ENCODE measurements at places on chromosomes 6 and 20. TPM values are rescaled to one million over a fixed set of nuclear protein-coding genes. Genes with fewer than 3 reads are reported as not detected.

GRCh38 chr20:5020760-5021159, 19.4 kb upstream of the SLC23A2 start:
- no peaks in the 10 kb centered on the region for H3K27me3 ChIP-seq
- H3K36me3 ChIP-seq = no peaks in the 10 kb centered on the region
- H3K4me1 ChIP-seq = peaks cover 10% of the 10 kb centered on the region
- DNase-seq = peak; percentile 21
- H3K27ac ChIP-seq = no peak overlapping the region

GRCh38 chr20:24016607-24017457, 28.3 kb upstream of the GGTLC1 start:
- H3K4me1 ChIP-seq = peaks cover 13% of the 10 kb centered on the region
- H3K27ac ChIP-seq = peak overlapping the region; percentile 76
- H3K36me3 ChIP-seq = no peaks in the 10 kb centered on the region
- H3K27me3 ChIP-seq = no peaks in the 10 kb centered on the region

DNA sequence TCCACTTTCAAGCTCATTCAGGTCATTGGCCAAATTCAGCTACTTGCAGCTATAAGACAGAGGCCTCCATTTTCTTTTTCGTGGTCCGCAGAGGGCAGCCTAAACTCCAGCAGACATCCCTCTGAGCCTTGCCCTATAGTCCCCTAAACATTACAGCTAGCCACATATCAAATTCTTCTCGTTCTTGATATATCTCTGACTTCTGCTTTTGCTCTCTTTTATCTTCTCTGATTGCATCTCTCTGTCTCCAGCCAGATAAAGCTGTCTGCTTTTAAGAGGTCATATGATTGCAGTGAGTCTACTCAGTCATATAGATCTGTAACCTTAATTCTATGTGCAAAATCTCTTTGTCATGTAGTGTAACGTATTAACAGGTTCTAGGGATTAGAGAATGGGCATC, 358.4 kb upstream of the RGS17 start:
- H3K4me1 ChIP-seq = no peaks in the 10 kb centered on the region
- no peaks in the 10 kb centered on the region for H3K36me3 ChIP-seq
- no peak for DNase-seq
- H3K27me3 ChIP-seq = no peaks in the 10 kb centered on the region
- H3K4me3 ChIP-seq = no peak overlapping the region
- no peak overlapping the region for H3K27ac ChIP-seq

GRCh38 chr6:24902782-24903181, 33.0 kb downstream of the RIPOR2 start:
- H3K4me3 ChIP-seq = no peak overlapping the region
- H3K27me3 ChIP-seq = peaks cover 4% of the 10 kb centered on the region
- no peak for DNase-seq

- peaks cover 14% of the 10 kb centered on the region for H3K4me1 ChIP-seq
- no peak overlapping the region for H3K27ac ChIP-seq
- no peak for DNase-seq
- H3K27me3 ChIP-seq = no peaks in the 10 kb centered on the region
- no peak overlapping the region for H3K4me3 ChIP-seq
These were observed 67.3 kb upstream of the UTRN start for GRCh38 chr6:144217797-144218196.

DNA sequence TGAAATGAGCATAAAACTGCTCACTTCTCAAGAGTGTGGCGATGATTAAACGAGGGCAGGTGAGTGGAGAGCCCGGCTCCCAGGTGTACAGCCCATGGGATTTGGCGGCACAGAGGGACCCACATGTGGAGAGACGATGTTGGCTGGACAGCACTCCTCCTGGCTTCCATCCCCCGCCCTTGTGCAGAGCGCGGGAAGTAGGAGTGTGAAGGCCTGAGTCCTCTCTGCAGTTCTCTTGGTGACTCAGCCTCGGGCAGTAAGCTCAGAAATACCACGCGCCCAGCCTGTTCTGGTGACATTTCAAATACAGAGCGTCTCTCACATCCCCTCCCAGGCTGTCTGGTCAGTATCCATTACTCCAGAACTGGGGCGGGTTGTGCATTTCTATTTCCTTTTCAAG, 94.2 kb upstream of the SRSF6 start:
- DNase-seq = no peak
- H3K27ac ChIP-seq = no peak overlapping the region
- no peak overlapping the region for H3K4me3 ChIP-seq
- no peaks in the 10 kb centered on the region for H3K4me1 ChIP-seq
- H3K36me3 ChIP-seq = no peaks in the 10 kb centered on the region
- H3K27me3 ChIP-seq = no peaks in the 10 kb centered on the region

OR2H1 gene
- polyA plus RNA-seq = not detected

GRCh38 chr6:11975353-11975977, 36.6 kb upstream of the HIVEP1 start:
- H3K36me3 ChIP-seq = no peaks in the 10 kb centered on the region
- no peaks in the 10 kb centered on the region for H3K27me3 ChIP-seq
- DNase-seq = no peak

DNA sequence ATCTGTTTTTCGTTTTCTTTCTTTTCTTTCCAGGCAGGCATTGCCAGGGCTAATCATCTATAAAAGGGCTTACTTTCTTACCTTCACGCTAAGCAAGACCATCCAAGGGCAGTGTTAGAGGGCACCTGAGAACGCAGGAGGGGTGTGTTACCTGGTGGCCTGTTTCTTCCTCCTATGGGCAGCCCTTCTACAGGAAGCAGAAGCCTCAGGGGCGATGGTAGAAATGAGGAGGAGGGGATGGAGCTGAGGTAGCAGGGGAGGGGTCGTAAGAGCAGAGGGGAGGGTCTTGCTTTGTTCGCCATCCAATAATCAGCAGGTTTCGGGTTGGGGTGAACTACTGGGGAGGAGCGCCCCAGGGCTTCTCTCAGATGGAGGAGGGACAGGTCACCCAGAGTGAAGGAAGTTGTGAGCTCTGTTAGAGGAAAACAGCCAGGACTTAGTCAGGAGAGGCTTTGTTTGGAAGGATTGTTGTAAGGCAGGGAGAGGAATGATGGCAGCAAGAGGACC, 1.5 kb upstream of the CCR6 start:
- no peak overlapping the region for H3K27ac ChIP-seq
- no peaks in the 10 kb centered on the region for H3K27me3 ChIP-seq
- H3K4me1 ChIP-seq = no peaks in the 10 kb centered on the region

- no peak overlapping the region for H3K27ac ChIP-seq
- peak; percentile 20 for DNase-seq
- no peaks in the 10 kb centered on the region for H3K36me3 ChIP-seq
These were observed 1.4 kb downstream of the SAMD5 start for GRCh38 chr6:147509891-147510290.

DNA sequence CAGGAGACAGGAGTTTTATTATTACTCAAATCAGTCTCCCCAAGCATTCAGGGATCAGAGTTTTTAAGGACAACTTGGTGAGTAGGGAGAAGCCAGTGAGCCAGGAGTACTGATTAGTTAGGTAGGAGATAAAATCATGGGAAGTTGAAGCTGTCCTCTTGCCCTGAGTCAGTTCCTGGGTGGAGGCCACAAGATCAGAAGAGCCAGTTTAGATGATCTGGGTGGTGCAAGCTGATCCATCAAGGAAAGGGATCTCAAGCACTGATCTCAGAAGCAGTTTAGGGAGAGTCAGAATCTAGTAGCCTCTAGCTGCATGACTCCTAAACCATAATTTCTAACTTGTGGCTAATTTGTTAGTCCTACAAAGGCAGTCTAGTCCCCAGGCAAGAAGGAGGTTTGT, 706.5 kb upstream of the MAP3K7 start:
- no peak for DNase-seq
- H3K27me3 ChIP-seq = no peaks in the 10 kb centered on the region
- no peak overlapping the region for H3K4me3 ChIP-seq
- H3K36me3 ChIP-seq = no peaks in the 10 kb centered on the region
- no peaks in the 10 kb centered on the region for H3K4me1 ChIP-seq

GRCh38 chr20:12064540-12064939, 146.8 kb downstream of the BTBD3 start:
- H3K4me3 ChIP-seq = no peak overlapping the region
- H3K4me1 ChIP-seq = no peaks in the 10 kb centered on the region
- H3K27ac ChIP-seq = no peak overlapping the region
- no peaks in the 10 kb centered on the region for H3K36me3 ChIP-seq
- DNase-seq = no peak

DNA sequence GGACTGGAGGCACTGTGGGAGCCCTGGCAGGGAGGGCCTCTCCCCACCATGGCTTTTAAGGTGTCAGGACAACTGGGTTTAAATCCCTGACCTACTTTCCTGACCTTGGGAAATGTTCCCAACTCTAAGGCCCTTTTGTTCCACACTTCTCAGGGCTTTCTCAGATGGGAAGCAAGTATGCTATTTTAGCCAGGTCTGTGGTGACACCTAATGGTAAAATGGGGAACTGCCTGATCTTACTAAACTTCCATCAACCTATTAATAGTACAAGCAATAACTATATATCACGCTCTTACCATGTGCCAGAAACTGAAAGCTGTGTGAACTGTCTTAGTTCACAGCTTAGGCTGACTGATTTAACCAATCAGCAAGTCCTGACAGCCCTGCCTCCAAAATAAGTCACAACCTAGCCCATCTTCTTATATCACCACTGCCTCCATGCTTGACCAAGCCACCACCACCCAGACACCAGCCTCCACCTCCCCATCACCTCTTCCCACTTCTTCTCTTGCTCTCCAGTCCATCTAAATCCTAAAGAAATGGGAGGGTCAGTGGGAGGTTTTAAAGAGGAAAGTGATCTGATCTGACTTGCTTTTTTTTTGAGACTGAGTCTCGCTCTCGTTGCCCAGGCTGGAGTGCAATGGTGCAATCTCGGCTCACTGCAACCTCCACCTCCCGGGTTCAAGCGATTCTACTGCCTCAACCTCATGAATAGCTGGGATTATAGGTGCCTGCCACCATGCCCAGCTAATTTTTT, 6.9 kb upstream of the BLCAP start:
- H3K36me3 ChIP-seq = no peaks in the 10 kb centered on the region
- no peak overlapping the region for H3K4me3 ChIP-seq
- peak; percentile 95 for DNase-seq
- H3K27ac ChIP-seq = no peak overlapping the region

KIF13A gene
- 24.8 TPM for polyA plus RNA-seq

DNA sequence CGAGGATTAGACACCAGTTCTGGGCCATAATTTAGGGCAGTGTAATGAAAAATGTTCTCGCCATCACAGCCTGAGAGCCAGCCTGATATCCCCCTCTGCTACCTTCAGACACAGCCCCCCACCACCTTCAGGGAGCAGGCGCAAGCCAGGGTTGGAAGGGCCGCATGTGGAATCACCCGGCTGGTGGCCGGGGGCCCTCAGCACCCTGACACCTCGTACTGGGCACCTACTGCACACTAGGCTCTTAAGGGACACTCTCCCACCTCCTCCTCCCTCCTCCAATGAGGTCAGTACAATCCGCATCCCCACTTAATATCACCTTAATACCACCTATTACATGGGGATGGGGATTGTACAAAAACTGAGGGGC, 55.5 kb downstream of the BMP7 start:
- no peak overlapping the region for H3K4me3 ChIP-seq
- H3K36me3 ChIP-seq = no peaks in the 10 kb centered on the region
- H3K27me3 ChIP-seq = no peaks in the 10 kb centered on the region
- no peak overlapping the region for H3K27ac ChIP-seq
- H3K4me1 ChIP-seq = no peaks in the 10 kb centered on the region
- no peak for DNase-seq

RAET1G gene
- polyA plus RNA-seq = 2.1 TPM

FRS3 gene
- 5.2 TPM for polyA plus RNA-seq

MYLK2 gene
- 3.7 TPM for polyA plus RNA-seq

GRCh38 chr6:32393665-32394420, 13.1 kb downstream of the BTNL2 start:
- H3K27me3 ChIP-seq = no peaks in the 10 kb centered on the region
- peak overlapping the region; percentile 86 for H3K27ac ChIP-seq
- peaks cover 13% of the 10 kb centered on the region for H3K4me1 ChIP-seq
- peak; percentile 99 for DNase-seq
- no peak overlapping the region for H3K4me3 ChIP-seq

DNA sequence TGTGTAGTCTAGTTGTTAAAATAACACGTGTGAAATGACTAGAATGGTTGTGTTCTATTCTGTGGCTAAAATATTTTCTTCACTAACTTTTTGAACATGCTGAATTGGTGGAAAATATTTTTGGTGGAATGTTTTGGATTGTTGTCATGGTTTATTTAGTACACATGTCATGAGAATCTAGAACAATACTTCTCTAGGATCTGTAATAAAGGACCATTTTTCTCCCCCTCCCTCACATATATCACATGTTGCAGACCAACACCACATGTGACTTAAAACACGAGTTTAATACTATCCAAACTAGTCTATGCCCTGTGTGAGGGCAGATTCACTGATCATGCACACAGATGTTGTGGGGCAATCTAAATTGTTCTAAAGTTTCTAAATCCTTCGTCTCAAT, 29.2 kb downstream of the FIG4 start:
- no peaks in the 10 kb centered on the region for H3K36me3 ChIP-seq
- no peak overlapping the region for H3K4me3 ChIP-seq
- H3K27me3 ChIP-seq = no peaks in the 10 kb centered on the region
- H3K4me1 ChIP-seq = no peaks in the 10 kb centered on the region
- DNase-seq = no peak
- H3K27ac ChIP-seq = no peak overlapping the region

NEURL2 gene
- polyA plus RNA-seq = 2.8 TPM

DNA sequence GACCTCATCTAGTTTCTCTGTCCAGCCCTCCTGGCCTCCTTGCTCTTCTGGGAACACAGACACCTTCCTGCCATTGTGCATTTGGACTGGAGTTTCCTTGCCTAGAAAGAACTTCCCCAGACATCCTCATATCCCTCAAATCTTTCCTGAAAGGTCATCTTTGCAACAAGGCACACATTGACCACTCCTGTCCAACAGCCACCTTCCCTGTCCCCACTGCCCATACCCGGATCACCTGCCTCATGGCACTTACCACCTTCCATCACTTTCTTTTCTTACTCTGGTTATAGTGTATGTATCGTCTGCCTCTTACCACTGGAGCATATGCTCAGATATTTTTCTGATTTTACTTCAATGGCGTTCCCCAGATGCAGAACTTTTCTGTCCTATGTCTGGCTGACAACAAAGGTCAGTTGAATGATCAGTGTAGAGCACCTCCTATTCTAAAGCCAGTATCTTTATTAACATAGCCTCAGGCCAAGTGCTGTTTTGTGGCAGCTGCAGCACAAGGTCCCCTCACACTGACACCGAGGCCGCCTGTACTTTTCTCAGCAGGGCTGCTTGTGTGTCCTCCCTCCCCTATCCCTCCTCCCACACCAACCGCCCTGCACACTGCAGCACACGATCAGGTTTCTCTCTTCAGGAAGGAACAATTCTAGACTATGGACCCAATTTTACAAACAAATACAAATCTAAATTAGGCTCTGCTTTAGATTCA, 4.1 kb downstream of the HLA-C start:
- no peak for DNase-seq
- peaks cover 4% of the 10 kb centered on the region for H3K4me1 ChIP-seq
- no peak overlapping the region for H3K27ac ChIP-seq
- H3K36me3 ChIP-seq = peaks cover 3% of the 10 kb centered on the region
- H3K4me3 ChIP-seq = no peak overlapping the region

BFSP1 gene
- polyA plus RNA-seq = 2.5 TPM

NHSL1 gene
- polyA plus RNA-seq = 25.2 TPM

MICB gene
- 32.8 TPM for polyA plus RNA-seq

DNA sequence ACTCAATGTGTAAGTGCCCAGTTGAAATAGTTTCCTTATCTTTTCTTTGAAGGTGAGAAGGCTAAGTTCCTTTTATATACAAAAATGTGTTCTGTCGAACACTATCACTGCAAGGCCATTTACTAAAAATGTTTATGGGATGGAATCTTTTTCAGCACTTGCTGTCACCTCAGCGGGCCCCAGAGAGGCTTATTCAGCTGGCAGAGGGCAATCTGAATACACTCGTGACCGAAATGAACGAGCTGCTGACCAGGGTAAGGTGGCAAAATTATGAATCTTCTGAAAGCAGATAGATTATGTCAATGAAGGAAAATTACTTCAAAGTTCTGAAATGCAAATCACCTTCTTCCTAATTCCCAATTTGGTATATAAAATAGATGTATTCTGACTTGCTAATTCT, 340.2 kb downstream of the ARHGAP18 start:
- H3K4me3 ChIP-seq = no peak overlapping the region
- H3K27ac ChIP-seq = no peak overlapping the region
- no peak for DNase-seq
- H3K27me3 ChIP-seq = no peaks in the 10 kb centered on the region

Measured in endothelial cell of umbilical vein (primary cell).